ENCODE measurements at places on chromosomes 13 and 19.

DNA sequence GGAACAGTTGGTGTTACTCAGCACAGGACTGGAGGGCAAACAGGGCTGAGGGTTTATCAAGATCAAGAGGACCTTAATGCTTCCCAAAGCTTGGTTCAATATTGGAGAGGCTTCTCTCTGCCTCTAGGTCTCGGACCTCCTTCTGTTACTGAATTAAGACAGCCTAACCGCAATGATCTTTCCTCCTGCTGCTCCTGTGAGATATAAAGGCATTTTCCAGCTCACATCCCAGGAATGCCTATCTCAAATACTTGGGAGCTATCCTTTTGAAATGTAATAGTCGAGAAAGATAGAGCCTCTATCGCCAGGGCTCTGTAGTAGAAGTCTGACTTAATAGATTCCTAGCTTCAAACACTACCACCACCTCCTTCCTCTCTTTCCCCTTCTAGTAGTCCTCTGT lies 1475.0 kb downstream of the SLITRK1 start:
- DNase-seq, result no peak

DNA sequence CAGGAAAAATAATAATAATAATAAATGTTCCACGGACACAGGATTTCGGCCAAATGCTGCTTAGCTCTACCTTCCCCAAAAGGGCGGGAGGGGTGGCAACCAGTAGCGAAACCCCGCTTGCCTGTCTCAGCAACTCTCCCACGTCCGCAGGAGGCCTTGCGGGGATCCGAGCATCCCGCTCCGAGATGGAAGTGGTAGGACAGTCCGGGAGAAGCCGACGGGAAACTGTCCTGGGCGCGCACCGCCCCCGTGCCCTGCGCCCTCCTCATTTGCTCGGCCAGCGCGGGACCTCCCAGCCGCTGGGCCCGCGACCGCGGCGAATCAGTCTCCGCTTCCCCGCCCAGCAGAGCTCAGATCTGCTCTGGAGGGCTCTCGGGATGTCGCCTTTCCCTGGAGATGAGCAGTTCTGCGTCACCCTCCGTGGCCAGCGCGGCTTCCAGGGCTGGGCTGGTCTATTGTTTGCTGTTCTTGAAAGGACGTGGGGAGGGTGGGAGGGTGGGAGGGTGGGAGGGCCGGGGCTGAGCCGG lies 48.9 kb upstream of the PABPC3 start:
- no peak for DNase-seq

DNA sequence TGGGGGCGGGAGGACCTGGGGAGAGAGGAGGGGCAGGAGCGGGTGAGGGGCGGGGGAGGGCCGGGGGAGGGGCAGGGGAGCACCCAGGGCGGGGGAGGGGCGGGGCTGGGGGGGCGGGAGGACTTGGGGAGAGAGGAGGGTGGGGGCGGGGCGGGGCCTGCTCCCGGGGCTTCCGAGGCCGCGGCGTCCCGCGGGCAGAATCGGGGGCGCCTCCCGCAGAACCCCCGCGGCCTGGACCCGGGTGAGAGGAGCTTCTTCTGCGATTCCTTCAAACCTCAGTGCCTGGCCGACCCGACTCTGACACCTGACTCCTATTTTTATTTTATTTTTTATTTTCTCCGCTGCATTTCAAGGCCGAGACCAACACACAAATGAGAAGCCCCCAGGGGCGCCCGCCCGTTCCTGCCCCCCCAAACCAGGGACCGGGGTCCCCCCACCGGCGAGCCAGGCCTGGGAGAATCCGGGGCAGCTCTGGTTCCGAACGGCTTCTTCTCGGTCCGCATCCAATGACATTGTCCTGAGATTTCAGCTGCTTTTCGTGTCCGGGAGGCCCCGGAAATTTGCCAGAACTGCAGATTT lies 470 bp upstream of the GRTP1 start:
- no peak for DNase-seq

DNA sequence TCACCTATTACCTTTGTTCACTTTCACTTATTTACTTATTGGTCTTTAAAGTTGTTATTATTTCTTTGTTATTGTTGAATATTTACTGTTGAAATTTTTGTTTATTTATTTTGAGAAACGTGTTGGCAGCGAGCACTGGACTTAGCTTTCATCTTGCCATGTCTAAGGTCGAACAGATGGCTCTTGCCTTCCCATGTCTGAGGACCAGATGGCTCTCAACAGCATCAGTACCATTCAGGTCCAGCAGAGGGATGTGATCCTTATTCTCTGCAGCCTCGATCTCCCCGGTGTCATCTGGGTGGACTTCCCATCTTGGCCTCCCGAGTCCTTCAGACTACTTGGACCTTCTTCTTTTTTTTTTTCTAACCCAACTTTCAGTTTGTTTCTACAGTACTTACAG lies 1437.6 kb downstream of the UQCRFS1 start:
- no peak for DNase-seq

DNA sequence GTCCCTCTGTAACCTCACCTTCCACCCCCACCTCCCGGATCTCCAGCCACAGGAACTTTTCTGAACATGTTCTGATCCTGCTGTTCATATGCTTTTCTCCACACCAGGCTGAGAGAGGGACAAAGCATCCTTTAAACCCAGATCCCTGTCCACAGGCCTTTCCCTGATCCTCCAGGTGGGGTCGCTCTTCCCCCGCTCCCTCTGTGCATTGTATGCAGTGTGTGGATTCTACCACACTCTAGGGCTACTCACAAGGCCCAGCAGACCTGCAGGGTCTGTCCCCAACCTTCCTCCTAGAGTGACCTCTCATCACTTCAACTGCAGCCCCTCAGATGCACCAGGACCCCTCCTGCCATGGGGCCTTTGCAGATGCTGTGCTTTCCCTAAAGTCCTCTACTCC lies 1200.6 kb downstream of the UQCRFS1 start:
- no peak for DNase-seq

DNA sequence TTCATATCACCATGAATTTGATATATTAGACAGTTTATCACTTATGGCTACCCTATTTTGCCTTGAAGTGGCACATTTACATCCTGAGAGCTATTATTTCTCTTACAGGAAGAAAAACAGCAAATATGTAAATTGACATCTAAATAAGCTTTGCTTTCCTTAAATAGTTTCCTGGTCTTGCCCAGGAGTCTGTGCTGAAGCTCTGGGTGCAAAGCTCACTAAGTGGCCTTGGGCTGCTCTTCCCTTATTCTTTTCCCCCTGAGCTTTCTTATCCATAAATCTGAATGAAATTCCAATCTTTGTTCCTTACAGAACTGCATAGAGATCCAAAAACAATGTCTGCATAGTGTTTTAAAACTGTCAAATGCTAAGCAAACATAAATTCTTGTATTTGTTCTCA lies 56.3 kb downstream of the TNFSF13B start:
- DNase-seq, result no peak

- no peak for DNase-seq
Observed at GRCh38 chr19:56608274-56608964, 13.3 kb downstream of the ZNF71 start.

DNA sequence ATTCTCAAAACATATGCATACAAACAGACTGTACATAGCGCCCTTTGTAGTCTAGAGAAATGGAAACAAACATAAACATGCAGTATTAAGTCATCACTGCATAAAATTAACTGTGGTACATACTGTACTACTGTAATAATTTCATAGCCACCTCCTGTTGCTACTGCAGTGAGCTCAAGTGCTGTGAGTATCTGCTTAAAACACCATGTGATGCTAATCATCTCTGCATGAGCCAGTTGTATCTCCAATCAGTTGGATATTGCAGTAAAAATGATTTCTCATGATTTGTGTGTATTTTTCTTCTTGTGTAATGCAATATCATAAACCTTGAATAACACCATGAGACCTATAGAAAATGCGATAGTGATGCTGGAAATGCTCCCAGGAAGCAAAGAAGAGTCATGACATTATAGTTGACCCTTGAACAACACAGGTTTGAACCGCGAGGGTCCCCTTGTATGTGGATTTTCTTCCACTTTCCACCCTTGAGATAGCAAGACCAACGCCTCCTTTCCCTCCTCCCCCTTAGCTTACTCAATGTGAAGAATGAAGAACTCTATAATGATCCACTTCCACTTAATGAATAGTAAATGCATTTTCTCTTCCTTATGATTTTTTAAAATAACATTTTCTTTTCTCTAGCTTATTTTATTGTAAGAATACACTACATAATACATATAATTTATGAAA lies 4.1 kb downstream of the TNFSF13B start:
- peak; percentile 46 for DNase-seq

DNA sequence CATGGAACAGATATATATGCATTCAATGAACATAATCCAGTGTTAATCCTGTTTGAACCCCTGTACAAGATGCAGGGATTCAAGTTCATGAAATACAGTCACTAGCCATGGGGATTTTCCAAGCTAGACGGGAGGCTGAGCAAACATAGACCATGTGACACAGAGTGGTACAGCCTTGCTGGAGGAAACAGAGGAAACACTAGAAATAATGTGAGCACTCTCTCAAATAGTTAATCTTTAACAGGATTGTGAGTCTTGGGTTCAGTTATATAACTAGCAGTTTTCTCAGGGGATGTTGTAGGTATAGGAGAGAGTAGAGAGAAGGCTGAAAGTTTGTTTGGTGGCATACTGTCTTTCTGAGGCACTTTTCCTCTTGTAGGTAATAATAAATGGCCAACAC lies 13.9 kb upstream of the LGALS16 start:
- DNase-seq, result no peak

DNA sequence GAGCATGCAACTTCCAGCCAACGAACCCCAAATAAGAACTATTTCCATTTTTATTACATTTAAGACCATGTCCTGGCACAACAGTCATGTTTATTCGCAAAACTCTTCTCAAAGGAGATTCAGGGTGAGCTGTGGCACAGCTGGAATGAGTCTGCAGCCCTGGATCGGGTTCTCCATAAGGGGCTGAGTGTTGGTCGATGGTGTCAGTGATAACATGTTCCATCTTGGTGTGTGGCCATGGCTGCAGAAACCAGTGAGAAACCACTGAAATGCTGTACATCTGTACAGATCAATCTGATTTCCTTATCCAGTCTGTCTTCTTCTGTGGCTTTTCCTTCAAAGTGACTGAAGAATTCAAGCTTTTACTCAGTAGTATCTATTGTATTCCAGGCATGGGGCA lies 15.2 kb downstream of the FAM124A start:
- no peak for DNase-seq

DNA sequence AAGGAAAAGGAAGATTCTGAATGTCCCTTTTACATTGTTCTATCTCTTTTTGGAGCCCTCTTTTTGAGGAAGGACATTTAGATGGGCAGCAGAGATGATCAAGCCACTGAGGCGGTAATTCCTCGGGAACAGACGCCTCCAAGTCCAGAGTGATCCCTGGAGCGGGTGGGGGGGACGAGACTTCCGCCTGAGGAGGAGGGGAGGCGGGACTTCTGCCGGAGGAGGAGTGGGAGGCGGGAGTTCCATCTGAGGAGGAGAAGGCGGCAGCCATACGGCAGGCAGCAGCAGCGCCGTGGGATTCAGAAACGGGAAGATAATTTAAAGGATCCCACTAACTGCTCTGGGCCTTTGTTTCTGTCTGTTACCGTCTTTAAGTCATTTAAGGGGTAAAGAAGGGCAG lies 37.6 kb upstream of the CD177 start:
- DNase-seq, result no peak

- DNase-seq, result no peak
Observed at GRCh38 chr13:25001476-25002206, 94.3 kb upstream of the PABPC3 start.

- no peak for DNase-seq
Observed at GRCh38 chr13:20209948-20210347, 17.2 kb upstream of the GJB2 start.

GRCh38 chr19:11624069-11624463 lies 26.8 kb downstream of the ZNF627 start:
- no peak for DNase-seq

DNA sequence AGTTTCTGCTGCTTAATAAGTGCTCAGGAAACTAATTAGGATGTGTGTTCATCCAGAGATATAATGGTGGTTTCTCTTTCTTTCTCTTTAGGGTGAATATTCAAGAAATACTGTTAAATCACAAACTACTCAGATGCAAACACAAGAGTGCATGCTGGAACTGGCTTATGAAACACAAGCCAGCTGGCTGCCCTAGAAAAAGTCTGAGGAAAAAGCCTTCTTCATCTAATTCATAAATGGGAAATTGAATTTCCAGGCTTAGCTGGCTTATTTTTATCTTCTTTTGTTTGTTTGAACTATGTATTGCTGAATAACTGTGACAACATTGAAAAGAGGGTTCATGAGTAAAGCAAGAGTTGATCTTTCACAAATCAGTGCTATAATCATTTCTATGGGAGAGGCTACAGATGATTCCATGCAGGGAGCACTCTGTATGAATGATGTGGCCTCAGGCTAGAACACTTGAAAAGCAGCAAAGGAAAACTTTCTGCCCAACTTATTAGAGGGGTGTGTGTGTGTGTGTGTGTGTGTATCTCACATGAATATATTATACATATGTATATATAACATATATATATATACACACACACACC lies 69.8 kb upstream of the SCEL start:
- no peak for DNase-seq

DNA sequence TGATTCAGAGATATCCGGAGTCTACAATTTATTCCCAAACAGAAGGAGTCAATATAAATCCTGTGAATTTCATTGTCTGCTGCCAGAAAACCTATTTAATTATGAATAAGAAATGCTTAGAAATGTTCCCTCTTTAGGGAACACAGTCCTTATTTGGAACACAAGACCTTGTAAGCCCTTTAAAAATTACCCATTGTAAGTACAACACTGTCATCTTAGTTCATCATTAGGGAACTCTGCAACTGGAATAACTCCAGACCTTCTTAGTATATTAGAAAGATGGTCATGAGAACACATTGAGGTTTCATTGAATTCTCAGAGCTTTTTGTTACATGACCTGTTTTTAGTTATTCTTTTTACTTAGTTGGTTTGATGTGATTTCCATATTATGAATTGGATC lies 548.5 kb upstream of the KLF12 start:
- DNase-seq, result no peak

- DNase-seq, result no peak
Observed at GRCh38 chr19:46975011-46975924, 44.4 kb upstream of the NPAS1 start.

GRCh38 chr19:34504273-34504808 lies 22.8 kb downstream of the WTIP start:
- no peak for DNase-seq

GRCh38 chr13:113936166-113936965 lies 37.5 kb downstream of the C13orf46 start:
- DNase-seq, result no peak

- no peak for DNase-seq
Observed at GRCh38 chr19:6402837-6403608, 10.1 kb upstream of the GTF2F1 start.

DNA sequence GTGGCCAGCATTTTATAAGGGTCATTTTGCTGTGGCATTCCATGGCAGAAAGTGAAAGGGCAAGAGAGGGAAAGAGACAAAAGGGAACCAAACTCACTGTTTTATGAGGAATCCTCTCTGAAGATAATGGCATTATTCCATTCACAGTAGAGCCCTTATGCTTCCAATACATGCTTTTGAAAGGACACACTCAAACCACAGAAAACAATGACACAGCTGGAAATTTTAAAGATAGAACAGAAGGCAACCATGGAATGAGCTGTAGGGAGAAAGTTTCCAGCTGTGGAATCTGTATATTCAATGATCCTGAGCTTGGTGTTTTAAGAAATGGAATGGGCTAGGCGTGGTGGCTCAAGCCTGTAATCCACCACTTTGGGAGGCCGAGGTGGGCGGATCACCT lies 677.4 kb downstream of the SLITRK1 start:
- no peak for DNase-seq

GRCh38 chr13:30837227-30838159 lies 68.6 kb upstream of the MEDAG start:
- no peak for DNase-seq
